ENCODE measurements at places on chromosomes 6 and 20.

- no peak for DNase-seq
Observed at GRCh38 chr20:63972312-63973159, 2.8 kb upstream of the ZNF512B start.

DNA sequence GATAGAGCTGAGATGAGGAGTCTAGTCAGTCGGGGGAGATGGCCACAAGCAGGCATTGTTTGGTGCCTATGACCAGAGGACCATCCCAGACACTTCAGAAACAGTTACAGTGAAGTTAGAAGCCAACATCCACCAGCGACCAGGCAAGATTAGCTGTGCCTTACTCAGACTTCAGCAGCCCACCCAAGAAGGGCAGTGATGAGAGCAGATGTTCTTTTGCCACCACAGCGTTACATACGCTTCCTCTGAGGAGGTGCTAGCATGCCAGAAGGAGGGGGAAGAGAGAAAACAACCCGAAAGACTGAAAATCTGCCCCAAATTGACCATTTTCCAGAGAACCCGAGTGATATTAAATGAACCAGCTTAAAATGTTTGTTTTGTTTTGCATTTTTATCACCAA lies 186.8 kb downstream of the PRL start:
- DNase-seq, result no peak

GRCh38 chr6:170279977-170280688 lies 10.7 kb downstream of the DLL1 start:
- no peak for DNase-seq

GRCh38 chr6:38527371-38527770 lies 112.4 kb downstream of the BTBD9 start:
- no peak for DNase-seq

Measured in activated CD4-positive, alpha-beta T cell treated with anti-CD3 and anti-CD28 coated beads, Interleukin-2, amount 50 U/mL, for 4 hours (primary cell).